ENCODE measurements at places on chromosomes 6 and 20.
A peak's percentile ranks its signal among the peaks of the same experiment; 100 is the strongest.

DNA sequence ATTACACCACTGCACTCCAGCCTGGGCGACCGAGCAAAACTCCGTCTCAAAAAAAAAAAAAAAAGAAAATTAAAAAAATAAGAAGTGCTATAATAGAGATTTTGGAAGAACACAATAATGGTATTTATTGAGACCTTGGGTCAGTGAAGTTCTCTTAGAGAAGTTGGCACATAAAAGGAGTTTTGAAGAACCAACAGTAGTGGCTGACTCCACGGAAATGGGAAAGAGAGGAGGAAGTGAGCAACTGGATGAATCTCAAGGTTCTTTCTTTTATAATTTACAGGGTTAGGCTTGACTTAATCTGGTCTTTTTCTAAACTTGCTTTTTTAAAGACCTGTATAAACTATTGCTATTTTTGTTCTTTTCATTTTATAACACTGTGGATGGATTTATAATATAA, 52.8 kb downstream of the TOMM6 start:
- DNase-seq, result no peak

DNA sequence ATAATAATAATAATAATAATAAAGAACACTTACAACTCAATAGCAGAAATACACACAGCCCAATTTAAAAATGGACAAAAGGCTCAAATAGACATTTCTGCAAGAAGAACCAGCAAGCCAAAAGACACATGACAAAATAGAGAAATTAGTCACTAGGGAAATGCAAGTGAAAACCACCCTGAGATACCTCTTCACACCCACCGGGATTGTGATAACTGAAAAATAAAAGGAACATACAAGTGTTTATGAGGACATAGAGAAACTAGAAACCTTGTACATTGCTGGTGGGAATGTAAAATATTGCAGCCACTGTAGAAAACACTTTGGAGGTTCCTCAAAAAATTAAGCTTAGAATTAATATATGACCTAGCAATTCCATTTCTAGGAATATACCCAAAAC, 59.2 kb downstream of the ZDHHC14 start:
- DNase-seq, result no peak

DNA sequence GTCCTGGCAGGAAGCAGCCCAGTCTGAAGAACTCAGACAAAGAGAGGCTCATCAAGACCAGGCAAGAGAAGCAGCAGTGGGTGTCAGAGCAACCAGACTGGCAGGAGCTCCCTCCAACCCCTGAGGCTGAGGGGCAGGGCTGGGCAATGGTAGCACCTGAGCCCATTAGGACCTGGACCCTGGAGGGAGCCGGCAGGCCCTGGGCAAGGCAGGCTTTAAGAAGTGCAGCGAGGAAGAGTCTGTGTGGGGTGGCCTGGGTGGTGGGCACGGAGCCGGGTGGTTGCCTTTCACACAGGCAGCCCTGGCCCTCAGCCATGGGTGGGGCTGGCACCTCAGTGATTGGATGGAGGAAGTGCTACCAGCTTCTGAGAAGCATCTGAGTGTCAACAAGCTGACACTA, 33.1 kb upstream of the IRF4 start:
- no peak for DNase-seq

DNA sequence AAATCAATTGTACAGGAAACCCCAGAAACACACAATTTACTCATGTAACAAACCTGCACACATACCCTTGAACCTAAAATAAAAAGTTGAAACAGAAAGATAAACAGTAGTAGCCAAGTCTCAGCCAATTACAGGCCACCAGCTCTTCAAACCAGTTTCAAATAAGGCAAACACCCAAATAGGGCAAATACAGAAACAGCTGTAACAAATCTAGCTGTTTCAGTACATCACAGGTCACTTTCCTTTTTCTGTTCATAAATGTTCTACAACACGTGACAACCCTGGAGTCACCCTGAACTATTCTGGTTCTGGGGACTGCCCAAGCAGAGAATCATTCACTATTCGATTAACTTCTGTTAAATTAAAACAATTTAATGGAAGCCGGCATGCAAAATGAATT, 329.0 kb downstream of the GJA1 start:
- no peak for DNase-seq

- DNase-seq, result no peak
Observed at GRCh38 chr6:82568290-82568993, 204.8 kb downstream of the TPBG start.

- DNase-seq, result no peak
Observed at GRCh38 chr6:21281366-21281765, 312.2 kb upstream of the SOX4 start.

DNA sequence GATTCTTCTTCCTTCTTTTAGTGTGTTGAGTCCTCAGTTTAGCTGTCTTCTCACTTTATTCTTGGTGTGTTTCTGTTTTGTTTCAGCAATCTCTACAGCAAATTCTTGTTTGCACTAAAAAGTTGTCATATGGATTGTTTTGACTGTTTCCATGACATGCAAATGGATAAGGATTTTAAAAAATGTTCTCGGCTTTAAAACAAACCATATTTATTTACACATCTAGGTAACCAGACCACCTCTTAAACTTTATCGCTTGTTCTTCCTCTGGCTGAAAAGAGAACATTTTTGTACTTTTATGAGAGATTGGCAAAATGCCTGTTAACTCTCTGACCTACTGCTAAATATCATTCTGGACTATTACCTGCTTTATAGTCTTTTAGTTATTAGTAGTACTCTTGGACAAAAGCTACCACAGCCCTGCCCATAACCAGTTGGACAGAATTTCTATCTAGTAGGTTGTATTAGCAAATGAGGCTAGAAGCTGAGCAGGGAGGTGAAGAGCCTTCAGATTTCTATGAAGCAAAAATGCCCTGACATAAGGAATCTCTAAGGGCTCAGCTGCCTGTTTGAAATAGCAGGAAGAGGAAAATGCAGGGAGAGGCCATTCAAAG, 268.3 kb downstream of the CD109 start:
- DNase-seq, result no peak

- no peak for DNase-seq
Observed at GRCh38 chr20:31693987-31694661, 28.5 kb downstream of the BCL2L1 start.

DNA sequence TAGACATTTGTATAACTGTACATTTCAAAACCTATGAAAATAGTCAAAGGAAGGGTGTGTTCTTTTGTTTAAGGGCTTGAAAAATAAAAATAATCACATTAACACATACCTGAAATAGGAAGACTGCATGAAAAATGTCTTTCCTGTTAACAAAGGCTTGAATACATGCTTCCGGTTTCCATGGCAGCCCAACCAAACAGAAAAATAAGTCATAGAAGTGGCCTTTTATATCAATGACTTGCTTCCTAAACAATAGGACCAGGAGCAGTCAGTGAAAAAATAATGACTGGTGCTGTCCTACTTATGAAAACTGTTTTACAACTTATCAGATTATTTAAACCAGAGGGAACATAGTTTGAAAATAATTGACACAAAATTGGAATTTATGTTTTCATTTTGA, 412.6 kb upstream of the PLCB4 start:
- peak; percentile 92 for DNase-seq

DNA sequence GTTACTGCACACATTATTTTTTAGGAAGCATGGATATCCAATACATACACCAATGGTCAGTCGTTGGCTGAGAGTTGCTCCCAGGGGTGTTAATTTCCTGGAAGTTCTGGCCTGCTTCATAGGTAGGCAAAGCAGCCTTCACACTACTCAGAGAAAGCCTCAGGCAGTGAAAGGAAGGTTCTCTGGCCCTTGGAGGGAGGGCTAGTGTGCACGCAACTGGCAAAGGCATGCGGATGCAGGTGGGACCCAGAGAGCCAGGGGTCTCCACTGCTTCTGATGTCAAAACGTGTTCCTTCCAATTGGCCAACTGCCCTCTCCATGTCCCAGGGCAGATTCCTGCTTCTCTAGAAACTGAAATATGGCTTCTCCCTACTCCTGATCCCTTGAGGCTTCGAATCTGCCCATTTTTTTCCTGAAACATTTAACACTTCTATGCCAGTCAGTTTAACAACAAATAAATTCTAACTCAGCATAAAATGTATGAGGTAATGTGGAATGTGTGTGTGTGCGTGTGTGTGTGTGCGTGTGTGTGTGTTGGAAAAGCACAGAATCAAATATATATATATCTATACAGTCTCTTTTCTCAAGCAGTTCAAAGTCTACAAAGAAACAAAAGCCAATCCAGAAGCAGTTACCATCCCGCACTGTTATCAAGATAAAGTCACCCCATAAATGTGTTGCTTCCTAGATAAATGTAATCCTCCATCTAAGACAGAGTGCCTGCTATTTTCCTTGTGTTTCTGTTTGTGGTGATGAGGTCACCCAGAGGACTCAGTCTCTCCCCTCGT, 94.0 kb upstream of the HIVEP1 start:
- DNase-seq, result no peak

GRCh38 chr6:25302677-25303128, 23.5 kb downstream of the CARMIL1 start:
- DNase-seq, result no peak

DNA sequence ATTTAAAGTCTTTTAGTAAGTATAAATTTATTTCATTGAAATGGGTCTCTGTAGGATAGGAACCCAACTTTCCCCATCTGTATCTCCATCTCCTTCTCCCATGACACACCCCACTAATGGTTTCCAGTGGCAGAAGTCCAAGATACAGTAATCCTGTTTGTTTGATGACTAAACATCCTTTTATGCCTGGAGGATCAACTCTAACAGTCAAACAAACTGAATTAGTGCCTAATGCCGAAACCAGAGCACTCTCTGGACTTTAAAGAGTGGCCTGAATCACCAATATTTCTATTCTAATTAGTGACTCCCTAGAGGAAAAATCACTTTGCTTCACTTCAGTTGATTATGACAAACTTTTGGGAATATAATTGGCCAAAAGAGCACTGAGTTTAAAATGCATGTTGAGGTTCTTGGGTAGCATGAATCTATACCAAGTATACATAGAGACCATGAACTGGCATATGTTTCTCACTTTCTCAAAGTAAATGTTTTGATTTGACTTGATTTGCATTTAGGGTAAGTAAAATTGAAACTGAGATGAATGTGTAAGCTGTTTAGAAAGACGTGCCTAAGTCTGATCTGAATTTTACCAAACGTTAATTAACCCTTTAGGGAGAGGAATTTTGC, 776.4 kb upstream of the NRSN1 start:
- DNase-seq, result peak; percentile 73

GRCh38 chr6:74434171-74434570, 738.2 kb downstream of the CD109 start:
- DNase-seq, result no peak

- peak; percentile 12 for DNase-seq
Observed at GRCh38 chr20:1894471-1894950, 696 bp upstream of the SIRPA start.

DNA sequence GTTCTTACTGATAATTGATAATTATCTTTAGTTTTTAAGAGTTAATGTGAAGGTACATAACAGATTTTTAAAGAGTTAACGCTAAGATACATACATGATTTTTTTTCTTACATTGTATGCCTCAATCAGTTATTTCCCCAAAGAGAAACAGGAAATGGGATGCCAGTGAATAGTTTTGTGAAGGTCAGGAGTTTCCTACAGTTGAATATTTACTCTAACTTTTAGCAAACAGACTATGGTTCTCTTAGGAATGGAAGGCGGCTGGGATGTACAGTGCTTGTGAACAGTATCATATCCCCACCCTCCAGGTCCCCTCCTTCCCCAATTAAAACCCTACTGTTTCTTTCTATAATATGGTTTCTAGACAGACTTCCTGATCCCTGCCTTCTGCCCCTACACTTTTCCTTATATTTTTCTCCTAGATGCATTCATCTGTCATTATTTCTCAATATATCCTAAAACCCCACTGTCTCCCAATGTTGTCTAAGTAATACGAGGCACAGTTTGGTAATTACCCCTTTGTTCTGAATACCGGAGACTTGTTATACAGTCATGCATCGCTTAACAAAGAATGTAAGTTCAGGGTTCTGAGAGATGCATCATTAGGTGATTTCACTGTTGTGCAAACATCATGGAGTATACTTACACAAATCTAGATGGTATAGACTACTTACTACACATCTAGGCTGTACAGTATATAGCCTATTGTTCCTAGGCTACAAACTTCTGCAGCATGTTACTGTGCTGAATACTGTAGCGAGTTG, 29.2 kb downstream of the SLC35A1 start:
- DNase-seq, result no peak

DNA sequence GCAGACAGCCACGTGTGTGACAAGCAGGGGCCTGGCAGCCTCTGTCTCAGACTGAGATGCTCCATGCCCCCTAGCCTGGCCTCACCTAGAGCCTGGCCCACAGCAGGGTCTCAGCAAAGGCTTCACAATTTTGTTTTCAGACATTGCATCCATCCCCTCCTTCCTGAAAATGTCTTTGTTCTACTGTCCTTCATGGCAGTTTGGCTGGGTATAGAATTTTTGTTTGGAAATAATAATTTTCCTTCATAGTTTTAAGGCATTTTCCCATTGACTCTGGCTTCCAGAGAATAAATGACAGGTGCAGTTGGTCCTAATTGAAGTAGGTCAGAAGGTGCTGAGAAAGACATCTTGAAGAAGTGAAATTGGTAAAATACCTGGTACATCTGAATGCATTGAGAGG, 216.2 kb downstream of the EYA2 start:
- no peak for DNase-seq

DNA sequence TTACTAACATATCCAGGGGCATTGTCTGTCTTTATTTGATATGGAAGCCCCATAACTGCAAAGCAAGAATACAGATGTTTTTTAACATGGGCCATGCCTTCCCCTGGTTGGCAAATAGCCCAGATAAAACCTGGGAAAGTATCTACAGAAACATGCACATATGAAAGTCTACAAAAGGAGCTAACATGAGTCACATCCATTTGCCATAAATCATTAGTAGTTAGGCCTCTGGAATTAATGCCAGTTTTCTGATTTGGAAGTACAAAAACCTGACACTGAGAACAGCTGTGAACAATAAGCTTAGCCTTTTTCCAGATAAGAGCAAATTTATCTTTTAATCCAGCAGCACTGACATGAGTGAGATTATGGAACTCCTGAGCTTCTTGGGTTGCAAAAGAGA, 418.0 kb upstream of the IMPG1 start:
- DNase-seq, result no peak

DNA sequence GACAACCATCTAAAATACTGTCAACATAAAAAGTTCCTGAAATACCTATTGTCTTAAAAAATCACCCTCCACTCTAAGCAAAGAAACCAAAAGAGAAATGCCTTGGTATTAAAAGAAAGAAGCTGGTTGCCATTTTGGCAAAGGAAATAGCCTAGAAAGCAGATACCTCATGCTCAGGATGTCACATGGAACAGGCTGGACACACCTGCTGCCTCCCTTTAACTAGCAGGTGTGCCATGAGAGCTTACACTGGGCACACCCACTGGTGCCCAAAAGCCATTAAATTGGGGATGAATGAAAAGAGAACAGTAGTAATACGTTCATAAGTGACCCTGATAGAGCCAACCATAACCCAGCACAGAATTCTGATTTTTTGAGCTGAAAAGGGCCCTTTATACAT, 1.5 kb downstream of the SLC23A2 start:
- DNase-seq, result no peak

GRCh38 chr20:36008461-36009035, 40.2 kb downstream of the CNBD2 start:
- no peak for DNase-seq

Data from kidney capillary endothelial cell (primary cell).